Ecto neural progenitor cell (in vitro differentiated cells): ENCODE measurements at places on chromosomes 5 and 9.

DNA sequence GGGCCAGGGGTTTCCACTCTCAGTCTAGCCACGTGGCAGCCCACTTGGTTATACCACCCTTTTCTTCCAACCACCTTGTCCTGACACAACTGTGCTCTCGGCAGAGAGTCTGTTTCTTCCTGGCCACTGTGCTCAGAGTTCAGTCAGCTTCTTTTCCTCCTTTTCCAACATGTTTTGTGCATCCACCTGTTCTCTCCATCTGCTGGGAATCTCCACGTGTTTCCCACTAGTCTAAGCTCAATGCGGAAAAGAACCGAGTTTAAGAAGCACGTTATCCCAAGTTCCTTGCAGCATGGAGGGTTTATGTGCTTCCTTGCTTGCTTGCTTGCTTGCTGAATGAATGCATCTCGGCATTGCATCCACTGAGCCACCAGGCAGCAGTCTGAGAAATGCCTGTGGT, 543.6 kb upstream of the DAP start:
- no peak for DNase-seq

GRCh38 chr9:115285836-115286235, 167.9 kb upstream of the TNC start:
- DNase-seq, result no peak

DNA sequence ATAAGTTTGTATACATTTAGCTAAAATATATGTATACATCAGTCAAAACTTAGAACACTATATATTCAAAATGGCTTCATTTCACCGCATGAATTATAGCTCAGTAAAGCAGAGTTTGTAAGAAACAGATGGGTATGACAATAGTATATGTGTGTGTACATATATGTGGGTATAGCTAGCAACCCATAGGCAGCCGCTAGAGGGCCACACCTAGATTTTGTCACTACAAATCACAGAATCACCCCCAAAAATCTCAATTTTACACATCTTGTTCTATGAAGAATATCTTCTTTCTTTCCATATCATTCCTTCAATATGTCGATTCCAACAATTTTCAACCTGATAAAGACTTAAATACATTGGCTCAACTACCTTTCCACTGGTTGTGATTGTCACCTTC, 357.8 kb upstream of the CCNG1 start:
- DNase-seq, result no peak

GRCh38 chr5:16713386-16713928, 96.7 kb upstream of the RETREG1 start:
- peak; percentile 90 for DNase-seq

GRCh38 chr9:116436121-116436520, 251.0 kb upstream of the TRIM32 start:
- DNase-seq, result no peak

GRCh38 chr9:85004818-85005413, 335.4 kb downstream of the NTRK2 start:
- DNase-seq, result no peak

DNA sequence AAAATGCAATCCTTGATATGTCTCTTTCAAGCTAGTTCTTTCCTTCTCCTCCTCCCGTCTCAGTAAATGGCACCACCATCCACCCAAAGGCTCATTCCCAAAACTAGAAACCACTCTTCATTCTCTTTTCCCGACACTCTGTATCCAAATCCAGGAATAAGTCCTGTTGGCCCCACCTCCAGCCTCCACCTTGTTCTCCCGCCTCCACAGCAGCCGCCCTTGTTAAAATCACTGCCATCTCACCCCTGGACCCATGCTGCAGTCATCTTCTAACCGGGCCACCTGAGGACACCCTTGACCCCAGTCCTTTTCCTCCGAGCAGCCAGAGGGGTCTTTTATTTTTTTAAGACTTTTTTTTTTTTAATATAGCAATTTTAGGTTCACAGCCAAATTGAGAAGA, 9.4 kb downstream of the PDZD2 start:
- no peak for DNase-seq

- no peak for DNase-seq
Measured at GRCh38 chr5:109328626-109329025, 81.1 kb downstream of the PJA2 start.

DNA sequence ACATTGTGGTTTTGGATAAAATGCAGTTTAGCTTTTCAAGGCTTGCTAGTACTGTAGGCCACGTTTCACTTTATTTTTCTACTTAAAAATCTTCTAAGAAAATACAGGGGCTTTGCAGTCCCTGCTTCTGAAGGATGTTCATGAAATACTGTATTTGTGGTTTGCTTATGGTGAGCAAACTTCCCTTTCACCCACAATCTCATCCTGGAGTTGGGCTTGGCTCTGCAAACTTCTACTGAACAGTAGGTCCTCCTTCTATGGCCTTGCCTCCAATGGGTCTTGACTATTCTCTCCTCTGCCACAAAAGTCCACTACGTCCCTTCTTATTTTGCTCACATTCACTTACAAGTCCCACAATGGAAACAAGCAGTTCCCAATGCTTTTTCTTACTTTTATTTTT, 502.7 kb upstream of the KLF4 start:
- no peak for DNase-seq

DNA sequence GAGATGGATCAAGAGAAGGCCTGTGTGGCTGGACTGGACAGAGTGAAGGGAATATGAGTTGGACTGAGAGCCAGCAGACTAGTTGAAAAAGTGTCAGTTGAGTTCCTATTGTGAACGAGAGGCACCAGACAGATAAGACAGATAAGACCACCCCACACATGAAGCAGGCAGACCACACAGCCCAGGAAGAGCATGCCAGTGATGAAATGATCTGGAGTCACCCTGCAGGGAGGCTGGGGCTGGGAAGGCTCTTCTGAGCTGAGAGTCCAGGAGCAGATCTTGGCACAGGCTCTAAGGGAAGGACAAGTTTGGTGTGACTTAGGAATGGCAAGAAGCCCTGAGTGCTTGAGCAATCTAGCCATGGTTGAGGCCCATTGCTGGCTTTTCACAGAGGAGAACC, 10.6 kb upstream of the SLC25A48 start:
- peak; percentile 24 for DNase-seq

- DNase-seq, result no peak
Measured at GRCh38 chr9:6575324-6576034, 70.0 kb downstream of the GLDC start.

DNA sequence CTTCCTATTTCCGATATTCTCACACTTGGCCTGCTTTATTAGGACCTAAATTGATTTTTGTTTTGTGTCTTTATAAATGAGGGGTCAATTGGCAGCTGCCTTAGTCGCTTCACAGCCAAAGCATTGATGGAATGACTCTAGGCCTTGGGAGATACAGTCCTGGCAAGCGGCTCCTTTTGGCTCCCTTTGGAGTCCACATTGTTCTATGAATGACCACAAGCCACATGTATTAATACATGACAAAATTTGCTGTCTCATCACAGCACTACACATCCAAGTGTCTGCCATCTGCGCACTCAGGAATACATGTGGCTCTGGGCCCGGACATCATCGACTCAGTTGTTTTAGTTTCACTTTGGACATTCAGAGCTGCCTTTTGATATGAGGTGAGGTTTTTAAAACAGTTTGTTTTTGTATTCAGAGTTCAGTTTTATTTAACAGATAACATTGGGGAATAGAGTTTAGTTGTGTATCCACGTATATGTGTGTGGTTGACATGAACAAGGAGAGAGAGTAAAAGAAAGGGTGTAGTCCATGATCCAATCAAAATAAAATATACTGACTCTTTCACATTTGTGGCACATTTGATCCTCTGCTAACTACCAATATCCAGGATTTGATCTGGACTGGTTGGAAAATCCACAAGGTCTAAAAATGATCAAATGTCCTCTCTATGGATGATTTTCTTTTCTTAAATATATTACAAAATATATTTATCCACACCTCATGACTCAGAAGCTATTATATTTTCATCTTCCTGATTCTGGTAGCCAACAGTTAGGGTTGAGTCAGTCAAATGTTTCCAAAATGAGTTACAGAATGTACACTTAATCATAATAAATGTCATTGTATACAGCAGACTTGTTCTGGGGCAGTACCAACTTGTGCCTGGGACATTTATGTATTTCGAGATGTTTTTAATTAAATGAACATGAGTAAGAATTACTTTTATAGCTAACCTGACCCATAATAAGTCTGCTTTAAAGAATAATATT, 114.0 kb upstream of the MTAP start:
- no peak for DNase-seq

DNA sequence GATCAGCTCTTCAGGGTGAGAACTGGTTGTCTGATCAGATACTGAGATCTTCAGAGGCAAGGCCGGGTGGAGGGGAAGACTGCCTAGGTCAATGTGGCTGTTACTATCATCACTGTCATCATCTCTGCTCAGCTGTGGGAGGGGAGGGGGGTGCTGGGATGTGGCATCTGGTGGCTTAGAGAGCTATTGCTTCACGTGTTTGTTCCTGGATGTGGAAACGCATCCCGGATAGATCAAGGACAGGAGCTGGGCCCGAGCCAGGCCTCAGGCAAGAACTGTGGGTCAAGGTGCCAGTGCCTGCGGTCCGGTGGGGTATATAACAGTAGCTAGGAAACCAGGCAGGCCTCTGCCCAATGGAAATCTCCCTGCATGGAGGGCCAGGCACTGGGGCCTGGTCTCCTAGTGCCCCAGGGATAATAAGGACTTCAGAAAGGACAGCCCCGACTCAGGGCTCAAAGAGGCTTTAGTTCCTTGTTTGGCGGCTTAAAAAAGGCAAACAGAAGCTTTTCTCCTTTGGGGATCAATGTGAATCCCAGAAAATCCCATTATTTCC, 30.3 kb upstream of the TIFAB start:
- DNase-seq, result peak; percentile 74

GRCh38 chr5:180718810-180719453, 20.9 kb downstream of the OR2Y1 start:
- DNase-seq, result no peak

GRCh38 chr5:178334861-178335260, 102.3 kb upstream of the PHYKPL start:
- DNase-seq, result no peak

- DNase-seq, result no peak
Measured at GRCh38 chr5:177300236-177300880, 3.2 kb downstream of the RAB24 start.

- DNase-seq, result no peak
Measured at GRCh38 chr5:150131978-150132694, 23.5 kb downstream of the PDGFRB start.

GRCh38 chr9:116628716-116629115, 58.4 kb upstream of the TRIM32 start:
- DNase-seq, result no peak

GRCh38 chr5:32017692-32018367, 156.3 kb downstream of the GOLPH3 start:
- DNase-seq, result no peak

DNA sequence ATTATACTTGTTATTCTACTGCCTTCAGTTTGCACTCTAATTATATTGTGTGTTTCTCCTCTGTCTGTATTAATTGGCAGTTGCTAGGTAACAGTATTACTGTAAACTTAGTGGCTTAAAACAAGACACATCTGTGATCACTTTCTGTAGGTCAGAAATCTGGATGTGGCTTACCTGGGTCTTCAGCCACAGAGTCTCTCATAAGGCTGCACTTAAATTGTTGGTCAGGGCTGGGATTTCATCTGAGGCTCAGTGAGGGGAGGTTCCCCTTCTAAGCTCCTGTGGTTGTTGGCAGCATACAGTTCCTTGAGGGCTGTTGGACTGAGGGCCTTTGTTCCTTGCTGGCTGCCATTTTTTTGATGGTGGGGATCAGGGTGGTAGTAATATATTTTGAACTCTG, 68.8 kb downstream of the SLC44A1 start:
- DNase-seq, result no peak

- no peak for DNase-seq
Measured at GRCh38 chr9:133924453-133924852, 67.7 kb downstream of the VAV2 start.

DNA sequence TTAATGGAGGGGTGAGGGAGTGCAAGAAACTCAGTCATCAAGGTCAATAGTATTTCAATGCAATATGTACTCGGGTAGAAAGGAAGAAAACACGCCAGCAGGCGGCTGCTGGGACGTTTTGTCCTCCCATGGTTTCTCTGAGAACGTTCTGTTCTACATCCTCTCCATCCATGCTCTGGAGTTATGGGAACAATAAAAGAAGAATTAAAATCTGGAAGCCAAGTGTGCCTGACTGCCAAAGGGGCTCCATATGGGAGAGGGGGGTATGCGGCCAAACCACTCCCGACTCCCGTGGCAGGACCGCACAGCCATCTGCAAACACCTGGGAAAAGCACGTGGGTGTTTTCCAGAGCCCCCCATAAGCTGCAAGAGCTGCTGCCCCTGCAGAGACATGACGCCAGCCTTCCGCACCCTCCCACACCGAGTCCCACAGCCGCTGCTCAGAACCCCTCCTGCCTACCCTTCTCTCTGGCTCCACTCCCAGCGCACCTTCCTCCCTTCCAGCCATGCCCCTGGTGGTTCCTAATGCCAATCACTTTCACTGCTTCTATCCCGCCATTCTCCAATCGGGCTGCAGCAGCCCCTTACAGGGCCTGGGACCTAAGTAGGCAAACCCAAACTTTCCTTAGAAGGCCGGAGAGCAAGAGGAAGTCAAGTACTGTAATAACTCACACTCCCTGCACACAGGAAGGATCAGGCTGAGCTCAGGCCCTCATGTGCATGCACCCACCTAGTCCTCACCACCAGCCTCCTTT, 241.6 kb downstream of the SYK start:
- no peak for DNase-seq
